ENCODE measurements at places on chromosomes 1 and 21. TPM values are rescaled to one million over a fixed set of nuclear protein-coding genes. Genes with fewer than 3 reads are reported as not detected.

MCOLN2 gene
- total RNA-seq = 51.8 TPM

CAPN2 gene
- 255 TPM for total RNA-seq

GRCh38 chr1:223751696-223752095 is 39.4 kb downstream of the CAPN2 start:
- no peaks in the 10 kb centered on the region for H3K27me3 ChIP-seq
- peaks cover 29% of the 10 kb centered on the region for H3K4me1 ChIP-seq
- H3K36me3 ChIP-seq = peaks cover 52% of the 10 kb centered on the region
- no peak for DNase-seq
- no peak overlapping the region for H3K4me3 ChIP-seq

GRCh38 chr1:220301630-220302029 is 29.4 kb upstream of the RAB3GAP2 start:
- H3K27me3 ChIP-seq = peaks cover 18% of the 10 kb centered on the region
- no peak overlapping the region for H3K27ac ChIP-seq
- no peaks in the 10 kb centered on the region for H3K36me3 ChIP-seq
- H3K4me1 ChIP-seq = no peaks in the 10 kb centered on the region
- no peak for DNase-seq

- no peak for DNase-seq
- no peak overlapping the region for H3K4me3 ChIP-seq
- no peaks in the 10 kb centered on the region for H3K27me3 ChIP-seq
- no peaks in the 10 kb centered on the region for H3K4me1 ChIP-seq
- no peak overlapping the region for H3K27ac ChIP-seq
- no peaks in the 10 kb centered on the region for H3K36me3 ChIP-seq
These were observed 123.4 kb downstream of the PRDM16 start for GRCh38 chr1:3192361-3192760.

- peaks cover 19% of the 10 kb centered on the region for H3K36me3 ChIP-seq
- DNase-seq = no peak
- no peak overlapping the region for H3K4me3 ChIP-seq
- H3K4me1 ChIP-seq = no peaks in the 10 kb centered on the region
- H3K27ac ChIP-seq = no peak overlapping the region
- no peaks in the 10 kb centered on the region for H3K27me3 ChIP-seq
These were observed 10.4 kb upstream of the MRPL9 start for GRCh38 chr1:151773702-151774101.

DNA sequence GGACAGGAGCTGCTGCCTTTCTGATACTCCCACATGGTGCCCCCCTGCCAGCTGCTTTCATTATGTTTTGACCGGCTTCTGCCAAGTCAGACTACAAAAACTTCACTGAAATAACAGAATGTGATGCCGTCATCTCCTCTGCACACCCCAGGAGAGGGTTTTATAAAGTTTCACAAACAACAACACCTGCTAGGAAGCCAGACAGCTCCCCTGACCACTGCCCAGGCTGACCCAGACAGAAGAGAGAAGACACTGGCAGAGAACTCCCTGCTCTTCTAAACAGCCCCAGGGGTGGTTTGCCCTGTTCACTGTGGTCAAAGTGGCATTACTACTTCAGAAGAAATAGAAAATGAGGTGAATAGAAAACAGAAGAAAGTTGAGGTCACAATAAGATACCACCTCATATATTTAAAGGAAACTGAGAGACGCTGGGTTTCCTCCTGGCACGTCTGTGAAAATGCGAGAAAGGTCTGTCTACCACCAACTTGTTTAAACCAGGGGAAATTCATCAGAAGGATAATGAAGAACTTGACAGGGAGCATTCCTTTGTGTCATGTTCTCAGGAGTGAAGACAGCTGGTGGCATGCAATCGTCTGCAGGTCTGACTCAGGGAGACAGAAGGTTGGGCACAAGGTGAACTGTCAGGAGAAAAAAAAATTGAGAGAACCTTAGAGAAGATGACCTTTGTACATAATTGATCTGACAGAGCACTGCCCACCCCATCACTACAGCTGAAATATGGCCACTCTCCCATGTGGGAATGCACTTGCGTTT is 119.0 kb upstream of the NFIA start:
- peaks cover 2% of the 10 kb centered on the region for H3K4me1 ChIP-seq
- peaks cover 20% of the 10 kb centered on the region for H3K27me3 ChIP-seq
- H3K27ac ChIP-seq = no peak overlapping the region
- H3K36me3 ChIP-seq = peaks cover 4% of the 10 kb centered on the region
- DNase-seq = no peak

DNA sequence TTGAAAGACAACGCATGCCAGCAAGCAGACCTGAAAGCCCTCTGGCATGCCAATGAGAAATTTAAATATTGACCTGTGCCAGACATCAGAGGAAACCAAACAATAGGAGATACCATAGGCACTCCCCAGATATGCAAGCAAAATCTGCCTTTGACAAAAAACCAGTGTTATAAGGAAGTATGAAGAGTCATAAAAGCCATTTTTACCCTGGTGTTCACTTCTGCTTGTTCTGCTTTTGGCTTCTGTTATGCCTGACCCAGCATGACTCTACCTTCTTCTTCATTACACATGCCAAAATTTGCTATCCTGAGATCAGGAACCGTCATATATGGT is 26.4 kb downstream of the NPHS2 start:
- H3K36me3 ChIP-seq = no peaks in the 10 kb centered on the region
- H3K27me3 ChIP-seq = no peaks in the 10 kb centered on the region

GRCh38 chr1:17719874-17720273 is 35.3 kb upstream of the ACTL8 start:
- H3K36me3 ChIP-seq = no peaks in the 10 kb centered on the region
- no peak for DNase-seq
- H3K4me3 ChIP-seq = no peak overlapping the region

- H3K36me3 ChIP-seq = no peaks in the 10 kb centered on the region
- no peak overlapping the region for H3K27ac ChIP-seq
- DNase-seq = no peak
- H3K4me1 ChIP-seq = no peaks in the 10 kb centered on the region
- no peak overlapping the region for H3K4me3 ChIP-seq
- H3K27me3 ChIP-seq = peaks cover 25% of the 10 kb centered on the region
These were observed 8.0 kb downstream of the TENT5B start for GRCh38 chr1:27004471-27005165.

All from activated CD8-positive, alpha-beta memory T cell treated with anti-CD3 and anti-CD28 coated beads, Interleukin-2, amount 10 ng/mL, durations not matched to agents 7 days and 5 days (primary cell).